ENCODE measurements at places on chromosomes 4 and X.

- no peak for DNase-seq
Observed at GRCh38 chr4:110195561-110196205, 2.7 kb downstream of the ELOVL6 start.

GRCh38 chr4:81628489-81628888 lies 156.8 kb upstream of the RASGEF1B start:
- no peak for DNase-seq

- DNase-seq = no peak
Observed at GRCh38 chr4:2858451-2859217, 15.0 kb downstream of the ADD1 start.

GRCh38 chrX:50165727-50166126 lies 35.1 kb downstream of the AKAP4 start:
- no peak for DNase-seq

DNA sequence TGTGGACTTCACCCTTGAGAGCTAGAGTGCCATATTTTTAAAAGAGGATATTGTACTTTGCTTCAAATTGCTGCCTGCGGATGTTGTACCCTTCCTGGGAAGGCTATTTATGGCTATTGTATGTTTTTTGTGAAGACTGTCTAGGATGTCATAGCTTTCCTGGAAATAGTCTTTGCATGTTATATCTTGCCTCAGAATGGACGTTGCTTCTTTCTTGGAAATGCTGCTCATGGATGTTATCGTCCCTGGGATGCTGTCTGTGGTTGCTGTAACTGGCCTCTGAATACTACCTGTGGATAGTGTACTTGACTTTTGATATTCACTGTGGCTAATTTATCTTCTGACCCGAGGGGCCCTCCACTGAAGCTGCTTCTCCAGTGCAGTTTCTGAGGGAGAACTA lies 146.8 kb downstream of the ENOX2 start:
- no peak for DNase-seq

GRCh38 chrX:112259375-112259774 lies 176.8 kb upstream of the TRPC5 start:
- DNase-seq = no peak

GRCh38 chr4:25834411-25835107 lies 28.2 kb downstream of the SEL1L3 start:
- no peak for DNase-seq

- DNase-seq = no peak
Observed at GRCh38 chrX:39955625-39956024, 142.1 kb downstream of the BCOR start.

DNA sequence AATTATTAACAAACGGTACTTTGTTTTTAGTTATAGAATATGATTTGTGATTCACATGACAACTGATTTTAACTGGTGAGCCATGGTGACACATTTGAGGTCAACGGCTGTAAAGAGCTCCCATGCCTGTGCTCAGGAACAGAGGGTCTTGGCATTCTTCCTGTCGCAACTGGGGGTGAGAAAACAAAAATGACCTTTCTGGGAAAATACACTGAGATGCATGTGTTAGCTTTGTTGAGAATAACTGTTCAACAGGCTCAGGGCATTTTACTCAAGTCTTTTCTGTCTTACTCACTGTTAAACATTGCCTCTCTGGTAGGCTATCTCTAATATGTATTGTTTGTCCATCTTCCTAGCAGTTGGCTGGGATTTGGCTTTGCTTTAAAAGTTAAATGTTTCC lies 57.1 kb upstream of the HPGD start:
- DNase-seq = no peak

DNA sequence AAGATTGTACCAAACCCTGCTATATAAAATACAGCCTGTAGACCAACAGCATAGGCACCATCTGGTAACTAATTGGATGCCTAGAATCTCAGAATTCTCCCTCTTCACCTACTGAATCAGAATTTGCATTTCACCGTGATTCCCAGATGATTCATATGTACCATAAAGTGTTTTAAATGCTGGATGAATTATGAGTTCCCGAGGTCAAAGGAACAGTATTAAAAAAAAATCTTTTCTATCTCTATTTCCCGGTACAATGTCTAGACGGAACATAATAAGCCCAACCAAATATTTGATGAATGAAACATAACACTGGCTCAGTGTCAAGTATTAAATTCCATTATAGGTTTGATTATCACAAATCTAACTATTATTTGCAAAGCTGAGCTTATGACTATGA lies 280.0 kb downstream of the ANKRD50 start:
- DNase-seq = no peak

GRCh38 chrX:135095715-135096114 lies 24.6 kb downstream of the ETDB start:
- no peak for DNase-seq

GRCh38 chr4:53935780-53936179 lies 128.6 kb downstream of the CHIC2 start:
- DNase-seq = no peak

DNA sequence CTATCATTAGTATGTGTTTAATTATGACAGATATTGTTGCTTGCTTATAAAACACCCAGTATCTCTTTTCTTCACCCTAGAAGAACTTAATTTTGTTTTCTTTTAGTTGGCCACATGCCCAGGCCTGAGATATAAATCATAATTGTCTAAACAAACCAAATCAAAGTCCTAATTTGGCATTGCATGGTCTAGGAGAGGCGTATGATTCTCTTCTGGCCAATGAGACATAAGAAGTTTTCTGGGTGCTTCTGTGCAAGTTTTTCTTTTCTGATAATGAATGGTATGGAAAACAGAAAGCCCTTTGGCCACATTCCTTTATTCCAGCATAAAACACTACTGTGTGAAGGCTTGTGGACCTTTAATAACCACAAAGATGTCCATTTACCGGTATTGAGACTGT lies 192.9 kb upstream of the CTSO start:
- DNase-seq = no peak

DNA sequence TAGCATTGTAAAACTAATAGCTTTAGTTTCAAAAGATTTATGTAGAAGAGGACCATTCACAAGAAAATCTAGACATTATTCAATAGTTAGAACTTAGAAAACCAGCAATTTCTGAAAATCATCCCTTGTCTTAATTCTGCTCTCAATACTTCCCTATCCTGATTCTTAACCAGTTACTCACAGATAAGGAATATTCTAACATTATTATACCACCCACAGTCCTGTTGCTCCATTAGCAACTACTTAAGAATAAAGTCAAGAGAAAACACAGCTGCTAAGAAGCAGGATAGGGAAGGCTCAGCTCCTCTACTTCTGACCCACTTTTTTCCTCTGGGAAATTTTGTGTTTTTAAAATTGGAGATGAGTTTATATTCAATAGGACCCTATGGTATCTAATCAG lies 47.7 kb downstream of the PHKA1 start:
- no peak for DNase-seq

GRCh38 chr4:113290666-113291065 lies 241.2 kb downstream of the ANK2 start:
- DNase-seq = no peak

DNA sequence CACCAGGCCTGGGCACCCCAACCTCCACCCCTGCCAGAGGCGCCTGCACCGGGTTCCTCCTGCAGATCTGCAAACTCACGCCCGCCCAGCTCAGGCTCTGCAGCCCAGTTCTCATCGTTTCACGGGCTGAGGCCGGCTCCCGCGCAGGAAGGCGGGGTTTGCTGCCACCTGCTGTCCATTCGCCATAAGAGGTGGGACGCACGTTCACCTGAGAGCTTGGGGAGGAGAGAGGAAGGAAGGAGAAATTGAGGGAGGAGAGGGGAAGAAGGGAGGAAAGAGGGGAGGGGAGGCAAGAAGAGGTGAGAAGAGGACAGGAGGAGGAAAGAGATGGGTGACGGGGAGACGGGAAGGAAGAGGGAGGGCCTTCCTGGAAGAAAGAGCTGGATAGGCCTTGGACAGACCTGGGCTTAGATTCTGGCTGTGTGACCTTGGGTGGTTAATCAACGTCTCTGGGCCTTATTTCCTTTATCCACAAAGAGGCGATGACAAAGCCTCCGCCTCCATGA lies 114.5 kb downstream of the ADRA2C start:
- DNase-seq = peak; percentile 38

GRCh38 chr4:169861593-169861992 lies 103.8 kb upstream of the HPF1 start:
- DNase-seq = no peak

DNA sequence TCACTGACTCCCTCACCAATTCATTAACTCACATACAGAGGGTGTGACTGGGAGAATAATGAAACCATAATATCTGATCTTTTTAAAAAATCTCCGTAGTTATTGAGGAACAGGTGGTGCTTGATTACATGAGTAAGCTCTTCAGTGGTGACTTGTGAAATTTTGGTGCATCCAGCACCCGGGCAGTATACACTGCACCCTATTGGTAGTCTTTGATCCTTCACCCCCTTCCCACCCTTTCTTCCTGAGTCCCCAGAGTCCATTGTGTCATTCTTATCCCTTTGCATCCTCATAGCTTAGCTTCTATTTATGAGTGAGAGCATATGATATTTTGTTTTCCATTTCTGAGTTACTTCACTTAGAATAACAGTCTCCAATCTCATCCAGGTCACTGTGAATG lies 1143.8 kb downstream of the PCDH19 start:
- DNase-seq = no peak

- no peak for DNase-seq
Observed at GRCh38 chr4:165788686-165789463, 84.2 kb upstream of the TLL1 start.

GRCh38 chrX:42399632-42400024 lies 378.3 kb downstream of the PPP1R2C start:
- DNase-seq = no peak

DNA sequence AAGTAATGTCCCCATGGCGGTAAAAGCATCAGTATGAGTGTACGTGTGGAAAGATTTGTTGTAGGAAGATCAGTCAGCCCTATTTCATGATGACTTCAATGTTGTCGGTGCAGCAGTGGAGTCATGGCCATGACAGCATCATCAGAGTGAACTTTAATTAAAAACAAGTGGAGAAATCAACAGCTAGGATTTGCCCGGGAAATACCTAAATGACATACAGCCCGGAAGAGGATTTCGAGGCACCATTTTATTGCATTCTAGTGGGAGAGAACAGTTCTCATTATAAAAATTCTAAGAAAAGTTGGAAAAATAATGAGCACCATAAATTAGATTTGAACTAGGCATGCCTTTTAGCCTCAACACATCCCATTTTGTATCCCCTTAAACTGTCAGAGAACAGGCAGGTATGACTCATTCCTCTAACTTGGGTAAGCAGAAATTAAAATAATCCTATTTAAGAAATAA lies 170.1 kb downstream of the SHROOM3 start:
- DNase-seq = no peak

DNA sequence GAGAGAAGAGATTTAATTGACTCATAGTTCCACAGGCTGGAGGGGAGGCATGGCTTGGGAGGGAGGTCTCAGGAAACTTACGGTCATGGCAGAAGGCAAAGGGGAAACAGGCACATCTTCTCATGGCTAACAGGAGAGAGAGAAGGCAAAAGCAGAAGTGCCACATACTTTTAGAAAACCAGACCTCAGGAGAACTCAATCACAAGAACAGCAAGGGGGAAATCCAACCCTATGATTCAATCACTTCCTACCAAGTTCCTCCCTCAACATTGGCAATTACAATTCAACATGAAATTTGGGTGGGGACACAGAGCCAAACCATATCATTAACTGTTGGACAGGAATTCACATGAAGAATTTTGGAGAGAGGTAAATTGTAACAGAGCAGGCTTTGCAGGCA lies 485.3 kb upstream of the PITX2 start:
- DNase-seq = no peak

GRCh38 chrX:78754917-78755316 lies 7.4 kb downstream of the LPAR4 start:
- no peak for DNase-seq

- no peak for DNase-seq
Observed at GRCh38 chrX:57156397-57157049, 19.3 kb upstream of the SPIN2A start.

DNA sequence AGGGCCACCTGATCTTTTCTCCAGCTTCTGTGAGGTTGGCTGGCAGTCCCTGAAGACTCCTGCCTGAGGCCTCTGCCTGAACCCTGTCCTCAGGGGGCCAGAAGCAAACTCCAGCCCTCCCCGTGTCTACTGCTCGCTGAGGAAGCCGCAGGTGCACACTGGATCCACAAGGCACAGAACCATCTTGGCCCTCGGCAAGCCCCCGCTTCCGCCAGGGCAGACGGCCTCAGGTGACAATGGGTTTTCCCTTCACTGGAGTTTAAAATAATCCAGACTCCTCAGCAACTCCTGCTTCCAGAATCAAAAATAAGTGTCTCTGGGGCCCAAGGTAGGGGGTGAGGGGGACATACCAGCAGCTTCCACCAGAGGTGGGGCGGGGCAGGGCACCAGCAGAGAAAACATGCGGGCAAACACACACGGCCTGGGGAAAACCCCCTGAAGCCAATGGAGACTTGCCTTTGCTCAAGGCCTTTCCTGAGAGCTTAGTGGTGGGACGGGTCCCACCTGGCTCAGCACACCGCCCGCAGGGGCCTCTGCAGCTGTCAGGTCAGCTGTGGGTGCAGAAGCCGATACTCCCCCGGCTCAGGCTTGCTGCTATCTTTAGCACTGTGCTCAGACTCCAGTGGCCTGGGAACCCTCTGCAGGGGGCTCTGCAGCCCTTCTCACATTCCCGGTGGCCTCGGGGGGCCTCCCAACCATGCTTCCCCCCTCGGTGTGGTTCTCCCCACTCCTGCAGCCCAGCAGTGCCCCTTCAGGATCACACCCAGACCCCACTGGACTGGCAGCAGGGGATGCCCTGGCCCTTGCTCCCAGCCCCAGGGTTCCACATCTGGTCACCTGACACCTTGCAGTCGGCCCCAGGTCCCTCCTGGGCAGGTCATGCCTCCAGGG lies 1.9 kb downstream of the MYL5 start:
- DNase-seq = no peak

GRCh38 chrX:139739138-139739537 lies 31.2 kb upstream of the MCF2 start:
- DNase-seq = no peak

DNA sequence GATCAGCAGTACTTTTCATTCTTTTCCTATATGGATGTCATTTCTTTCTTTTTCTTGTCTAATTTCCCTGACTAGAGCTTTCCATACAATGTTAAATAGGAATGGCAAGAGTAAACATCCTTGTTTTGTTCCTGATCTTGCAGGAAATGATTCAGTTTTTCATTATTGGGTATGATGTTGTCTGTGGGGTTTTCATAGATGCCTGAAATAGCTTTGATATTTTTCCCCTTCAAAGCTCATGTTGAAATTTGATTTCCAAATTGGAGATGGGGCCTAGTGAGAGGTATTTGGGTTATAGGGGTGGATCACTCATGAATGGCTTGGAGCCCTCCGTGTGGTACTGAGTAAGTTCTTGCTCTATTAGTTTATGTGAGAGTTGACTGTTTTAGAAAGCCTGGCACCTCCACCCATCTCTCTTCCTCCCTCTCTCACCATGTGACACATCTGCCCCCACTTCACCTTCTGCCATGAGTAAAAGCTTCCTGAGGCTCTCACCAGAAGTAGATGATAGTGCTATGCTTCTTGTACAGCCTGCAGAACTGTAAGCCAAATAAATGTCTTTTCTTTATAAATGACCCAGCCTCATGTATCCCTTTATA lies 22.3 kb upstream of the VSIG1 start:
- no peak for DNase-seq

- DNase-seq = no peak
Observed at GRCh38 chr4:80112236-80112635, 39.2 kb upstream of the ANTXR2 start.
